ENCODE measurements at places on chromosomes 11 and 22. TPM values are rescaled to one million over a fixed set of nuclear protein-coding genes. Genes with fewer than 3 reads are reported as not detected.

Gene CWC15
- 110 TPM for polyA plus RNA-seq

DNA sequence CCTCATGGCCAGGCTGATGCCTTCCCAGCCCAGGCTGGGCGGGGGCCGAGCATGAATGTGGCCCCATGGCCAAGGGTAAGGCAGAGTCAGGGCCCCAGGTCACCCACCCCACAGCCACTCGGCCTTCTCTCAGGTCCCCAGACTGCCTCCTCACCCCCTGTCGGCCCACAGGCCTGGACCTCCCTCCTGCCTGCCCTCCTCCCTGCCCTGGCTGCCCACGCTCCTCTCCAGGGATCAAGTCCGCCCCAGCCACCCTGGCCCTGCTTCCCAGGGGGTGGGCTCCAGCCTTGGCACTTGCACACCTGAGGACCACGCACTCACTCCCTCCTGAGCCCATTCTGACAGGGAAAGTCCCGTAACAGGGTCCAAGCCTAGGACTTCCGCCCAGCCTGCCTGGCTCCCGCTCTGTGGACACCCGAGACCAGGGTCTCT is 37.8 kb upstream of the TH start:
- DNase-seq, result no peak

- no peak for DNase-seq
Measured at GRCh38 chr11:34659096-34659733, 38.3 kb downstream of the EHF start.

DNA sequence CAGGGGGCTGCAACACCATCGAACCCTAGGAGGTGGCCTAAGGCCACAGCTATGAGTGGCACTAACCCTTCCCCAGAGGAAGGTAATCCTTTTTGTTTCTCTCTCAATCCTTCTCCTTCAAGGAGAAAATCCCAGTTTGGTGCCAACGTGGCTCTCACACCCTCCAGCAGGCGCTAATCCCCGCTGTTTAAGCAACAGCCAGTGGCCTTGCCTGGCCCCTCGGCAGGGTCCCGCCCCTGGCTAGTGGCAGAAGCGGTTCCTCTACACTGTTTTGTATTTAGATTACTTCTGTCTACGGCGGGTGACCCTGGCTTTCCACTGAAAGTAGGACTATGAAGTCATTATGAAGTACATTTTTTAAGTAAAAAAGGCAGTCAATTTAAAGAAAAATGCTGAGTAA is 15.5 kb downstream of the GNAZ start:
- no peak for DNase-seq

Gene PGA5
- 0.48 TPM for polyA plus RNA-seq

- DNase-seq, result no peak
Measured at GRCh38 chr22:38674888-38675287, 6.9 kb upstream of the TOMM22 start.

- no peak for DNase-seq
Measured at GRCh38 chr11:64208796-64209562, 2.5 kb downstream of the FERMT3 start.

GRCh38 chr11:132158696-132159095 is 788.3 kb downstream of the NTM start:
- no peak for DNase-seq

GRCh38 chr11:235609-235996 is 539 bp downstream of the SIRT3 start:
- DNase-seq, result no peak

DNA sequence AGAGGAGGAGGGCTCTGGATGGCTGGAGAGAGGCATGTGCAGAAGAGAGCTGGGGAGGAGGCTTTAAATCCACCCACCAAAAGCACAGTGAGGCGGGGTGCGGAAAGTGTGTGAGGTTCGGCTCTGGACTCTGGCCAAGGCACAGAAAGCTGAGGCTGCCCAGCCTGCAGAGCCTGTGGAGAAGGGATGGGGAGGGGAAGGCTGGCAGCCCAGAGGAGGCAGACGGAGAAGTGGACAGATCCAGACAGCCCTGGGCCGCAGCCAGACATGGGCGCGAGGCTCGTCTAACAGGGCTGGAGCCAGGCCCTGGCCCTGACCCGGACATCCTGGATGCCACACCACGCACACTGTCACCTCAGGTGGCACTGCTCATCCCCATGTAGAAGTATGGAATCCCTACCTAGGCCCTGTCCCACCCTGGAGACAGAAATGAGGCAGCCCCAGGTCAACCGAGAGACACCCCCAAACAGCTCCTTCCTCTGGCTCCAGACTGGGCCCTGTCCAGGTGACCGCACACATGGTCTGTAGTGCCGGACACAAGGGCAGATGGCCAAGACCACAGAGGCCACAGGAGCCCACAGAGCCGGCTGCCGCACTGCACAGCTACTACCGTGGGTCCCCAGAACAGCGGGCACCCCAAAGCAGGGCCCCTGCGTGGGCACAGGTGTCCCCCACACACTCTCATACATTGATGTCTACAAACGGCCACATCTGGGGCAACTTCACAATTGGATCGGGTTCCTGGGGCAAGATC is 16.6 kb upstream of the MOB2 start:
- DNase-seq, result no peak

GRCh38 chr22:44925465-44926123 is 84.2 kb downstream of the PHF21B start:
- no peak for DNase-seq

- DNase-seq, result no peak
Measured at GRCh38 chr22:32822179-32822877, 20.8 kb downstream of the TIMP3 start.

- DNase-seq, result no peak
Measured at GRCh38 chr11:250274-250673, 13.5 kb downstream of the PSMD13 start.

DNA sequence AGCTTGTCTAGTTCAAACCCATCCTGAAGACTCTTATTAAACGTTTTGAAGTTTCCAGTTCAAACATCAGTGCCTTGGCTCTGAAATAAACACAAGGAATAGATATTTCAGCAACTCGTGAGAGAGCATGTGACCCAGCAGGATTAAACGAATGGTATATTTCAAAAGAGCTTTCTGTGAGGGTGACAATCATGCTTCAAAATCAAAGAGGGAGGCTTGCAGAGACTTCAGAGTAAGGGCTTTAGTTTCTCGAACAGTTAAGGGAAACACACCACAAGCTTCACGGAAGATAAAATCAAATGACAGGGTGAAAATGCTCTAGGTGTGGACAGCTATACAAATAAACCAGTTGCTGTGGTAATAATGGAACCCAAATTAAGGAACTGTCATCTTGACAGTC is 1.4 kb downstream of the HPS4 start:
- DNase-seq, result no peak

Gene POTEH
- not detected for polyA plus RNA-seq

DNA sequence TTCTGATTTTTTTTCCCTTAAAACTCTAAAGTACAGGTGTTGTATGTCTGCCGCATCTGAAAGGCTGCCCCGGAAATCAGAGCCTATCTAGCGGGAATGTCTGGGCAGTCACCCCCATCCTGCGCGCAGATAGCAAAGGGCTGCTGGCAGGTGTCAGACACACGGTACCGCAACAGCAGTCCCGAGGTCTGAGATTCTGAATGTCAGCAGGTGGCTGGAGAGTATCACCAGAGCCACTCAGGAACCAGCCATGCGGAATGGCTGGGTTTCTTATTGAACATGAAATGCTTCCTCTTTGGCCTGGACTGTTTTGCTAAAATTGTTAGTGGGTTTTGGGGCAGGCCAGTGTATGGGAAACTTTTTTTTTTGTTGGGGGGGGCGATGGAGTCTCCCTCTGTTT is 53.3 kb downstream of the CERK start:
- DNase-seq, result peak; percentile 11

Gene PHLDB1
- 201 TPM for polyA plus RNA-seq

GRCh38 chr11:4065086-4065485 is 29.5 kb upstream of the RRM1 start:
- DNase-seq, result no peak

Gene TRIM51
- not detected for polyA plus RNA-seq

Gene DBX1
- not detected for polyA plus RNA-seq
